Kidney epithelial cell (primary cell): ENCODE measurements at places on chromosomes 12 and 14.

- peak; percentile 79 for DNase-seq
Observed at GRCh38 chr14:55446833-55447232, 6.4 kb upstream of the TBPL2 start.

DNA sequence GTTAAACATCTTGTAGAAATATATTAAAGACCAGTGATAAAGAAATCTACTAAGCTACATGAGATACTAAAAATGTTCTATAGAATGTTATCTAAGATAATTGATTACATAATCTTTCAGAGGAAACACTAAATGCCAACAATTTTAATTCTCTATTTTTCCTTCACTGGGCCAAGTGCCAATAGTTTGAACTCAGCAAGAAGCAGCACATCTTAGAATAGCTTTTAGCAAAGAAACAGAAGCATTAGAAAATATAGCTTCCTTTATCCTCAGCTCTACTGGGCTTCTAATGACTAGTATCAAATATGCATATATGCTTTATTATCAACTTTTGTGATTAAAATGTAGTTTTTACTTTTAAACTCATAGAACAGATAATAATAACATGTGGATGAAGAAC is 461.4 kb upstream of the USP15 start:
- DNase-seq, result no peak

DNA sequence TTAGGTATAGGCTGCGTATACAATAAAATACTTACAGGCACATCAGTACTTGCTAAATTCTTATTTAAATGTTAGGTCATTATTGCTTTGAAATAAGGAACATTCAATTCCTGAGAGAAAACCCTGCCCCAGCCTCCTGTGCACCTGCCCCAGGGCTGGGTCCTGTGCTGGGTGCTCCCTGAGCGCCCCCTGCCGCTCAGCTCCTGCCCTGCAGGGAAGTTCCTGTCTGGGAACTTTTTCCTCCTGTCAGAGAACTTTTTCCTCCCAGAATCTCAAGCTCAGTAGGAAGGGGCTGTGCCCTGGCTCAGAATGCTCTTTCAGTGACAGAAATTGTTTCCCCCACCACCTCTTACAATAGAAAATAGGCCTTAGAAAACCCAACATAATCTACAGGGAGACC is 751.1 kb downstream of the TMEM121 start:
- DNase-seq, result no peak

GRCh38 chr14:96304956-96305355 is 48.9 kb downstream of the BDKRB1 start:
- no peak for DNase-seq

- no peak for DNase-seq
Observed at GRCh38 chr12:59834659-59835474, 239.0 kb downstream of the SLC16A7 start.

- no peak for DNase-seq
Observed at GRCh38 chr14:67497216-67497615, 8.7 kb upstream of the TMEM229B start.

DNA sequence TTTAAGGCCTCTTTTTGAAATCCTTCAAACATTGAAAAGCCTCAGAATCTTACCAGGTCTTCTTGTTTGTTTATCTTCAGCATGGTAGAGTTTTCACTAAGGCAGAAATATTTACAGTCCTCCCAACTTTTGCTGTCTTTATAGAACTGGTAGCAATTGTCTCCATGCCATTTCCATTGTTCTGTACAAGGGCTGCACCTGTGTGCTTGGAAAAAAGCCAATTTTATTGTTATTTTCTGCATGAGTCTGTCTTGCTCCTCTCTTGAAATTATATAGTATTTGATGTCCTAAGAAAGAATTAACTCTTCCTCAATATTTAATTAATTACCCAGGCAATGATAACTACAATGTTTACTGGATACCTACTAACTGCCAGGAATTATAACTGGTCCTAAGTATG is 23.3 kb downstream of the CLEC1A start:
- no peak for DNase-seq

DNA sequence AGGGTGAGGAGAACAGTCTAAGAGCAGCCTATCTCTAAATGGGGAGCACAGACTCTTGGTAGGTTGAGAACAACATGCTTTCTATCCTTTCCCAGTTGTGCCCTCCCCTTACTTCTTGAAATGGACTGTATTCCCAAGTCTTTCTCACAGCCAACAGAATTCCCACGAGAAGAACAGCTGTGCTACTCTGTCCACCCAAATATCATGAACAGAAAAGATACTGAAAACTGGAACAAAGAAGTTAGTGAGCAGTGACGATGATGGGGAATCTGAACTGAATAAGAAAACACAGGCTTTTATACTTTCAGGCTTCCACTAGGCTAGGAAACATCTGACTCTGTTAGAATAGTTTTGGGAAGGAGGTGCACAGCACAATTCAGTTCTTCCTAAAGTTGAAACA is 3.4 kb downstream of the NACA start:
- no peak for DNase-seq

DNA sequence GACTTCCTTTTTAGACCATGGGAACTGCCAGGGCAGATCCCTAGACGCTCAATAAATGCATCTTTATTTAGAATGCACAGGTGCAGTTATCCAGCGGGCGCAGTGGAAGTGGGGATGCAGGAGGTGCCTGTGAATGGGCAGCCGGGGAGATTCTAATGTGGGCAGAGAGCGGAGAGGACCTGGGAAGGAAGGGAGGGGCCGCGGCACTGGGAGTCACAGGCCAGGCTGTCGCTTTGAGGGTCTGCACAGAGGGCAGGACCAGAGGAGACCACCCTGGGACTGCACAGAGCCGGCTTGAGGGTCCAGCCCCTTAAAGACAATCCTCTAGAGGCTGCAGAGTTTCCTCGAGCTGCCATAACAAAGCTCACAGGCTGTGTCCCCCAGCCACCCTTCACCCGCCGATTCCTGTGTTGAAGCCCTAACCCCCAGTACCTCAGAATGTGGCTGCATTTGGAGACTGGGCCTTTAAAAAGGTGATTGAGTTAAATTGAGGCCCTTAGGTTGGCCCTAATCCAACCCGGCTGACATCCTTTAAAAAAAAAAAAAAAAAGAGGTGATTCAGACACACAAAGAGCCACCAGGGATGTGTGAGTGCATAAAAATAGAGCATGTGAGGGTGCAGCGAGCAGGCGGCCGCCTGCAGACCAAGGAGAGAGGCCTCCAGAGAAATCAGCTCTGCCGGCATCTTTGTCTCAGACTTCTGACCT is 44.4 kb upstream of the PPP2R5C start:
- no peak for DNase-seq

DNA sequence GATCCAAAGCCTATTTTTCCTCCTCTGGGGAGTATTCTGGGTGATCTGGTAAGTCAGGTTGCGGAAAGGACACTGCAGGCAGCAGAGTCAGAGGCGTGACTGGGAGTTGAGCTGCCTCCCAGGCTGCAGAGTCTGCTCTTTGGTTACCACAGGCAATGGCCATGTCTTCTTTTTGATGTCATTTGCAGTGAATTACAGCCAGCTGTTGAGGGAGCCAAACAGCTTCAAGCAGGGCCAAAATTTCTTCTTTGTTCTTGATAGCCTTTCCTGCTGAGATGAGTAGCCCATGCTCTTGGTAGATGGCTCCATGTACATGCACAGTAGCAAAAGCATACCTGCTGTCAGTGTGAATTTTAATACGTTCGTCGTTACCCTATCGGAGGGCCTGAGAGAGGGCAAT is 116.6 kb upstream of the PZP start:
- no peak for DNase-seq

- peak; percentile 70 for DNase-seq
Observed at GRCh38 chr12:6943389-6943721, 261 bp upstream of the RNU7-1 start.

DNA sequence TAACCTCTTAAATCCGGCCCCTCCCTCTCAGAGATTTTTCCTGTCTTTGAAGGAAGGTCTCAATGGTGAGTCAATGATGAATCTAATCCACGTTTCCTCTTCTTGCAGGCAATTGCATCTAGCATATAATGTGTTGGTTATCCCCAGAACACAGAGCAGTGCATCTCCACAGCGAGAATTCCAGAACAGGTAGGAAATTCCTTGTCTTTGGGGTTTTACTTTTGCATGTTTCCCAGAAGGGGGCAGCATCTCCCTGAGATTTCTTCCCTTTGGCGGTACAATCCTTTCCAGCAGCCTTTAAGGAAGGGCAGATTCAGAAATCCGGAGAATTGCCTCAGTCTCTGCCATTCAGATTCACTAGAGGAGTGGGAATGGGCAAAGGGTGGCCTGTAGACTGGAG is 128.0 kb downstream of the KCNA5 start:
- no peak for DNase-seq

GRCh38 chr12:104959335-104959841 is 1.3 kb upstream of the SLC41A2 start:
- no peak for DNase-seq

DNA sequence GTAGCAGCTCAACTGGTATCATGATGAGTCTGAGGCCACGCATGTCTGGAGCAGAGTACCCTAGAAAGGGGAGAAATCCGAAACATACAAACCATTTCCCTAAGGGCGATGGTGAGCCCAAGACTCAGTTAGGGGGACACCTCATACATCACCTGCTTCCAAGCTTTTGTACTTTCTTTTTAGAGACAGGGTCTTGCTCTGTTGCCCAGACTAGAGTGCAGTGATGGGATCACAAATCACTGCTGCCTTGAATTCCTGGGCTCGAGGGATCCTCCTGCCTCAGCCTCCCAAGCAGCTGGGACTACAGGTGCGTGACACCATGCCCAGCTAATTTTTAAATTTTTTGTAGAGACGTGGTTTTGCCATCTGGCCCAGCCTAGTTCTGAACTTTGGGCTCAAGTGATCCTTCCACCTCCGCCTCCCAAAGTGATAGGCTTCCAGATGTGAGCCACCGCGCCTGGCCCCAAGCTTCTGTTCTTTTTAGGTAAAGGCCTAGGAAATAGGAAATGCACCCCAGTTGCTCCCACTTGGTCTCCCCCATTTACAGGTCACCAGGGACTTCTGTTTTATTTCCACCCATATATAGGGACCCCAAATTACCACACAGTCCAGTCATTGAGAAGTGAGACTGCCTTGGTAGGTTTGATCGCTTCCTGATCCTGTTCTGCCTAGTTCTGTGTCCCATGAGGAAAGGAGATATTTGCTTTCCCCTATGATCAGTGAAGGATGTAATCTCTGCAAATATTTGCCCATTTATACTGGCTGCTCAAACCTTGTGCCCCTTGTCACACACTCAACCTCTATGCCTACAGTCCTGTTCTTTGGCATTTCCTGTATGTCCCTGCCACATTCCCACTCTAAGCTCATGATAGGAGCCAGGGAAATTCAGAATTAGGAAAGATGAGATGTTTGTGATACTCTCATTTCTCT is at the start of gene APOF:
Gene APOF (minus strand): TSS at position 728 of the 930 bp plus-strand sequence. CDS start 112 bp downstream, at position 616.
- DNase-seq, result no peak

GRCh38 chr12:51217133-51217967 is 512 bp downstream of the POU6F1 start:
- DNase-seq, result no peak

DNA sequence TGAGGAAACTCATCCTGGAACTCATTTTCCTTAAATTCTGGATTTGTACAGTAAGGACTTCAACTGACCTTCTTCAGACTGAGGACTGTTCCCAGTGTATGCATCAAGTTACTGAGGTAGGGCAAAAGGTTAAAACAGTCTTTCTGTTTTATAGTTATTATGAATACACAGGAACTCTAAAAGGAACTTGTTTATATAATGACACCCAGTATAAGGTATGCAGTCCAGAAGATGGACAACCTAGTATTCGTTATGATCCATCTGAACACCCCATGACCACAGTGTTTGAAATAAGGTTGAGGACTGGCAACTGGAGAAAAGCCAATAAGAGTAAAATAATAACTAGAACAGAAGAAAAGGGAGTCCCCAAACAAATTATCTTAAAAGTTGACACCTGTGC is 779.9 kb upstream of the TMEM132C start:
- no peak for DNase-seq

DNA sequence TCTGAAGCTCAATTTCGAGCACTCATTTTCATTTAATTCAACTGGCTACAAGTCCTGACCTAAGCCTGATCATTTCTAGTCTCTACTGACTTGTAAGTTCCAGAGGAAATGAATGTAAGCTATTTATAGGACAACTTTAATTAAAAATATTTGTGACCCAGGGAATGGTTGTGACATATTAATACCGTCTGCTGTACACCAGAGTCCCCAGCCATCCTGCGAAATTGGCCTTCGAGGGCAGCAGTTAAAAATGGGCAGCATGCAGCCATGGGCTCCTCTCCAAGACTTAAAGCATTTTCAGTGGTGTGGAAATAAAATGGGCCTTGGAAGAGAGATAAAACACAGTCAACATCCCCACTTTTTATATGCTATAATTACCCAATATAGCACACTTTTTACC is 30.7 kb upstream of the OVCH1 start:
- no peak for DNase-seq

GRCh38 chr12:71626098-71626497 is 37.5 kb downstream of the ZFC3H1 start:
- DNase-seq, result no peak

GRCh38 chr14:53900499-53900898 is 56.1 kb downstream of the BMP4 start:
- DNase-seq, result no peak

GRCh38 chr14:50725761-50726160 is 57.7 kb upstream of the SAV1 start:
- no peak for DNase-seq

GRCh38 chr12:43287706-43288383 is 264.2 kb downstream of the ADAMTS20 start:
- no peak for DNase-seq

GRCh38 chr12:12349711-12350665 is at the start of gene MANSC1:
Gene MANSC1, minus strand, starts transcription at chr12:12350242. Its CDS starts 6,928 bp downstream, at chr12:12343314.
- DNase-seq, result no peak

DNA sequence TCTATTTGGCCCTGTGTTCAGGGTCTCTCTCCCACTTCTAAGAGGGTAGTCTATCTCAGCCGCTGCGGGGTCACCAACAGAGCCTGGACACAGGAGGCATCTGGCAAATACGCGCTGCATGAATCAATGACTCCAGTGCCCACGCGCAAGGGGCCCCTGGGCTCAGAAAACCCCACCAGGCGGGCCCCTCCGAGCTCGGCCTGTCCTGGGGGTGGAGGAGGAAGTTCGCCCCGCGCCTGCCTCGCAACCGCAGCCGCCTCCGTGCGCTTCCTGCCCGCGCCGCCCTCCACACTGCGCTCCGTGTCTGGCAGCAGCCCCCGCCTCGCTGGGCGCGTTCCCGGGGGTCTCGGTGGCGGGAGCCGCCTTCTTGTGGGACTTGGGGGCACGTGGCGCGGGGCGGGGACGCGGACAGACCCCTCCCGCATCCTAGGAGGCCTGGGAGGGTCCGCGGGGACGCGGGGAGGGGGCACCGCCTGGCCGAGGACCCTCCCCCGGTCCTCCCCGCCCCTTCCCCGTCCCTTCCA is 811 bp upstream of the FBRSL1 start:
- no peak for DNase-seq

DNA sequence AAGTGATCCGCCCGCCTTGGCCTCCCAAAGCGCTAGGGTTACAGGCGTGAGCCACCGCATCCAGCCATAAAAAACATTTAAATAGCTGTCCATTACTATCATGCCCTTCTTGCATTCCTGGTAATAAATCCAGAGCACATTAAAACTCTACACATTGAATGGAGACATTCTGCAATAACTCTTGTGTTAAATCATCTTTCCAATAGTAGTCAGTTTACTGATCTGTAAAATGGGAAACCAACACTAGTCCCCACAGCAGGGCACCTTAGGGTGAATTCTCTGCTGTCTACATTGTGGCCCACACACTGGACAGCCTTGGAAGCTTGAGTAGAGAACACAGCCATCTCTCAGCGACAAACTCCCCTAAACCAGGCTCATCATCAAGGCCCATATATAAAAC is 85.5 kb upstream of the NUDT4 start:
- DNase-seq, result no peak
